ENCODE measurements at places on chromosomes 6 and 20.

DNA sequence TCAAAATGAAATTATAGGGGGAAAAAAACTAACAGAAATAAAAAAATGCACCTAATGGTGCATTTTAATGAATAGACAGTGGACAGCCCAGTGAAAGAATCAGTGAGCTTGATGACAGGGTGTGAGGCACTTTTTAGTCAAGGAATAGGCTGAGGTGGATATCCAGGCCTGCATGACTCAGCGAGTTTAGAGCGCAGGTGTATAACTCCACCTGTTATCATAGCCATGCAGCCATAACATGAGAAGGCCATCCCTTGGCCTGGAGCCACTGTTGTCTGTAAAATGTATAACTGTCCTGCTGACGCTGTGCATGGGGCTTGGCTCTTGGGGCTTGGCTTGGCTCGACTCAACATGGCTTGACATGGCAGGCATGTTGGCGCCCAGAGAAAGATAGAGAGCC, 331.5 kb upstream of the NOX3 start:
- no peak for DNase-seq

DNA sequence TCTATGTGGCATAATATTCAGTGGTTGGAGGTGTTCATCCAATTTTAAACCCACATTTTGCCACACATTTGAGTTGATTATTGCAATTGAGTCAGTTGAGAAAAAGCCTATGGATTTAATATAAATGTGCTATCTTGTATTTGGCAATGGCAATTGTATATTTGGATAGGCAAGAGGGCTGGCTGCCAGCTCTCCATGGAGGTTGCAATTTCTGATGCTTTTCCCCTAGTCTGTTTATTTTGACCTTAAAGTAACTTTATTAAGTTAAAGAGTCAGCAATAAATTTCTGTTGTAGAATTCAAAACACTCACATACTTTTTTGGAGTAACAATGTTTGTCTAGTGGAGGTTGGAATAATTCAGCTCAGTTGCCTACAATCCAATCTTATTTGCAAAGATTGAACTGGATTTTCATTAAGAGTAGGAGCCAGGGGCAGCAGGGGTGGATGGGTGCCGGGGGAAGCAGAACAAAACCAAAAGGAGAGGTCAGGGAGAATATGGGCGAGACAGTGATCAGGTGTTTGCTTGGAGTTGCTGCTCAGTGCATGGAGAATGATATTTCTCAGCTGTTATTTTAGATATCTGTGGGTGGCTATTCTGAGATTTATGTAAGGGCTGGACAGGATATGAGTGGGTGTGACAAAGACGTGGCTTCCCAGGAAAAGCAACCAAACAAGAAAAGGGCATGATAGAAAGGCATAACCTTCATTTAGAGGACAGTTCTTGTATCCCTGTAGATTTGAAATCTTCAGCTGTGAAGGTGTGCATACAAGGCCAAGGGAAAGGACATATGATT, 163.0 kb downstream of the HDGFL1 start:
- no peak for DNase-seq

DNA sequence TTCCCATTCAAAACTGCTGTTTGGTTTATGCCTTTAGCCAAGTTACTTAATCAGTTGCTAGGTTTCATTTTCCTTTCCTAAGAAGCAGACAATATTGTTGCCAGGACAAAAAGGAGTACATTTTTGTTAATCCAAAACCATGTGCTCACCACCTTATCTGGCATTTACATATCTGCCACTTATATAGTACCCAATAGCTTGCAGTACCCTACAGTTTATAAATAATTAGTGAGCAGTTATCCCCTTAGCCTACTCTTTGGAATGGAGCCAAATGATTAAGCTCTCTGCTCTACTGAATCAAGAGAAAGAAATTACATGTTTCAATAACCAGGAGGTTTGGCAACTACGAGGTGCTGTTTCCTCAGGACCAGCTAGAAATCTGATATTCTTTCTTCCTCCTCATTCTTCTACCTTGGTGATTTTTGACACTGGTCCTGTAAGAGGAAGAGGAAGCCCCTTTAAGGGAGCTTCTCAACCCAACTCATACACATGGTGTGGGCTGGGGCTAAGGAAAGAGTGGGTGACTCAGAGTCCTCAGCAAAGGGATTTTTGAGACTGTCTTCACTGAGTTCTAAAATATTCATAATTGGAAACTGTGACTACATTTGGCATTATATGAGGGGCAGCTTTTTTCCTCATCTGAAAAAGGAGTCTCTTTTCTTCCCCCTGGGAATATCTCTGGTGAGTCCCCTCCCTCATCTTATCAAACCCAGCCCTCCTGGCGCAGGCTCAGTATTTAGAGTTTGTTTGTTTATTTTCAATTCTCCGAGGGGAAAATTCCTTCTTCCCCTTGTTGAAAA, 1.5 kb downstream of the ZNFX1 start:
- DNase-seq: peak; percentile 67

DNA sequence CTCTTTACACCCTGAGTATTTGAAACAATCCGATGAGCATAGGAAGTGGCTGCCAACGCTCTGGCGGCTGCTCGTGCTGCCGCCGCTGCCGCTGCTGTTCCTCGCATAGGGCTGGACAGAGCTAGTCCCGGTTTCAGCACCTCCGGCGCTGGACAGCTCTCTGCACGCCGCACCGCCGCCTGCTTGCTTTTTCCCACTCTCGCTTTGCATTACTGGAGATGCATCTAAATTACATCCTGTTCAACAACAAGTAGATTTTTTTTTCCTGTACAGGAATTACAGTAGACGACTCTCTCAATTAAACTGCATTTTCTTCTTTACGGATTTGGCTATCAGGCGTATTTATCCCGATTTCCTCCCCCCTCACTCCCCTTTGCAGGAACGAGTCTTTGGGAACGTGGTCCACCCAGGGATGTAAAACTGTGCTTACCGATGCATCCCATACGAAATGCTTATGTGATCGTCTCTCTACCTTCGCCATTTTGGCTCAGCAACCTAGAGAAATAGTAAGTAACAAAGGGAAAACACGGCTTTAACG, 563.8 kb downstream of the LMBRD1 start:
- DNase-seq: no peak

DNA sequence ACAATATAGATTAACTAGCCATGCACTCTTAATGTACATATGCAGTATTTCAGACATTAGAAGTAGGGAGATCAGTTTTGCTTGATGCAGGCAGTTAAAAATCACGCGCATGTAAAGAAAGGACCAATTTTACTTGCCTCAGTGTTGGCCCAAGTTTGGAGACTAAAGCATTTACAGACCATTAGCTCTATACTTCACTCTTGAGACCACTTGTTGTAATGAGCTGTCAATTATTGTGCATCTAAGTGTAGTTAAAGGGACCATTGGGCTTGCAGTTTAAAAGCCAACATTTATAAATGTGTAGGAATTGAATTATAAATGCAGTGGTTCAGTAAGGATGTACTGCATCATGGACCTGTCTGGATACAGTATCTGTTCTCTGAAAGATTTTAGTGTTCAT, 53.7 kb downstream of the PLCB4 start:
- DNase-seq: no peak

Data from activated CD4-positive, alpha-beta T cell treated with anti-CD3 and anti-CD28 coated beads for 4 hours (primary cell).